ENCODE measurements at places on chromosomes 6 and 20. TPM values are rescaled to one million over a fixed set of nuclear protein-coding genes. Genes with fewer than 3 reads are reported as not detected.

DNA sequence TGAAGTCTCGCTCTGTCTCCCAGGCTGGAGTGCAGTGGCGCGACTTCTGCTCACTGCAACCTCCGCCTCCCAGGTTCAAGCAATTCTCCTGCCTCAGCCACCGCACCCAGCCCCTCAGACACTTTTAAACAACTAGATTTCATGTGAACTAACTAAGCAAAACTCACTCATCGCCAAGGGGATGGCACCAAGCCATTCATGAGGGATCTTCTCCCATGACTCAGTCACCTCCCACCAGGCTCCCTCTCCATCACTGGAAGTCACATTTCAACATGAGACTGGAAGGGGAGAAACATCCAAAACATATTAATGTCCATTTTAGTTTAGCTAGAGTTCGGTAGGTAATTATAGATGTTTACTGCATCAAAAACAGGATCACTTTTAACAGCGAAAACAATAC lies 95.9 kb upstream of the PRL start:
- DNase-seq = no peak

GRCh38 chr6:92408350-92408749 lies 1011.0 kb downstream of the EPHA7 start:
- DNase-seq = no peak

DNA sequence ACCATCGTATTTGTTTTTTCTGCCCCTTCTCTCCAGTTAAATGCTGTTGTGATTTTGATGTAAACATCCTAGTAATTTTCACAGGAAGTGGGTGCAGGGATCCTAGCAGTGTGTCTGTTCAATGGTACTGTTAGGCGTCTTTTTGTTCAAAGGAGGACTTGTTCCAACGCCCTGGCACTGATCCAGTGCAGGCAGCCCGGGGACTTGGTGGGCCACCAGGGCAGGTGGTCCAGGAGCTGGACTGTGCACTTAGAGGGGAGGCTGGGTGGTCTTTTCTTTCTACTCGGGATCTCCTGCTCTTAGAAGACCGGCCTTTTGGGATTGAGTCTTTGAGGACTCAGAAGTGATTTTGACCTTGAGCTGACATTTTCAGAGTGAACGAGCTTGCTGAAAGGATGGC lies 41.1 kb upstream of the NKX2-2 start:
- DNase-seq = no peak

GRCh38 chr20:51639206-51639832 lies 96.8 kb upstream of the NFATC2 start:
- DNase-seq = peak; percentile 79

- no peak for DNase-seq
These were observed 78.7 kb upstream of the TSHZ2 start for GRCh38 chr20:52893498-52893897.

DNA sequence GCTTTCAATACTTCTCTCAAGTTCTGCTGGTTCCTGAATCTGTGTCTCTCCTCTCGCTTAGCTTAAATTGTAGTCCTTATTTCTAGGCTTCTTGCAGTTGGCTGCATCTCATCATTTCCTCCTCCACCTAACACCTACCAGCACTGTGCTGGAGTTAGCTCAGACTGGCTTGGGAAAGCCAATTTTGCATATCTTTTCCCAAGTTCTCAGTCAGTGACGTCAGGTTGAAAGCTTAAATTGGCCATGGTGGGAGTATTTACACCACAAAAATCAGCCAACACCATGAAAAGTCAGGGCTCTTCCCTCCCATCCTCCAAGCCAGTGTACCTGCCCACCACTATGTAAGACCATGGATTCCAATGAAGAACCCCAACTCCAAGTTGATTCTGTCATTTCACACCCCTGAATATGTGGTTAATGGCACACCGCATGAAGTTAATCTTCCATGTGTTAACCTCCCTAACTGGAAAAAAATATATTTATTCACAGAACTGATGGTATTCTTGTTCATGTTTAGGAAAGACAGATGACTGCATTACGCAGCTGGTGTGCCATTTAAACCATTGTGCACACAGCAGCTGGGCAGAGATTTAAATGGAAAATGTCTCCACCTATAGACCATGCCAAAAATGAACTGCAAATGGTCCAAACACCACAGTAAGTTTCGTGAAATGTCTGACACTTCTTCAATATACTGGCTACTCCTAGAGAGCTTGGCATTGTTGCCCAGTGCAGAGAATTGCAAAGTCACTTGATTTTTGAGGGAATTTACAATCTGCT lies 274.1 kb upstream of the MAP3K7 start:
- peak; percentile 33 for DNase-seq

DNA sequence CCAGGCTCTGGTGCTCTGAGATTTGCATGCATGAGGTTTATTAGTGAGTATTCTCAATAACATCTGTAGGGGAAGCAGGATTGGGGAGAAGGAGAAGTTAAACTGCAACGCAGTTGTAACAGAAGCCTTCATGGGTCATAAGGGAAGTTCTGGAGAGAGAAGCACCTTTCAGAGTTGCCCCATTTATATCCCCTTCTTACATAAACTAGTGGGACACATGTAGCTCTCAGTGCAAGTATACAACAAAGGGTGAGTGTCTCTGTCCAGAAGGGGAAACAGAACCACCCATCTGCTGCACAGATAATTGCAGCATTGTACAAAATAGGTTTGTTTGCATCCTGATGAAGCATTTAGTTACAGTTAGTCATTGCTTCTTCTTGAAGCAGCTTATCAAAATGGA lies 4.3 kb upstream of the ADGB start:
- DNase-seq = no peak

DNA sequence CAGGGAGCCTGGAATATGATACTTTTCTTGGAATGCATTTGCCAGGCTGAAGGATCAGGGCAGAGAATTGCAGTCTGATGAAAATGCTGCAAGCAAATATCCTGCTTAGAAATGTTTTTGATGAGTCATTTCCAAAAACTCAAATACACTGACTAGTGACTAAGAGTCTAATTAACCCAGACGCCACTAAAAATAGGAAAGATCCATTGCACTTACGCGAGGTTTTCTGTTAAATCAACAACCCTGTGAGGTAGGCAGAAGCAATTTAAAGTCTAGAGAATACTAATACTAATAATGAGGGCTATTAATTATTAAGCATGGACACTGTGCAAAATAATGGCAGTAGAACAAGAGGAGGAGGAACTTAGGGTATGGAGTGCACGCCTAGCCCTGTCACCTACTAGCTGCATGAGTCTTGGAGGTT lies 130.1 kb upstream of the DOK5 start:
- no peak for DNase-seq

DNA sequence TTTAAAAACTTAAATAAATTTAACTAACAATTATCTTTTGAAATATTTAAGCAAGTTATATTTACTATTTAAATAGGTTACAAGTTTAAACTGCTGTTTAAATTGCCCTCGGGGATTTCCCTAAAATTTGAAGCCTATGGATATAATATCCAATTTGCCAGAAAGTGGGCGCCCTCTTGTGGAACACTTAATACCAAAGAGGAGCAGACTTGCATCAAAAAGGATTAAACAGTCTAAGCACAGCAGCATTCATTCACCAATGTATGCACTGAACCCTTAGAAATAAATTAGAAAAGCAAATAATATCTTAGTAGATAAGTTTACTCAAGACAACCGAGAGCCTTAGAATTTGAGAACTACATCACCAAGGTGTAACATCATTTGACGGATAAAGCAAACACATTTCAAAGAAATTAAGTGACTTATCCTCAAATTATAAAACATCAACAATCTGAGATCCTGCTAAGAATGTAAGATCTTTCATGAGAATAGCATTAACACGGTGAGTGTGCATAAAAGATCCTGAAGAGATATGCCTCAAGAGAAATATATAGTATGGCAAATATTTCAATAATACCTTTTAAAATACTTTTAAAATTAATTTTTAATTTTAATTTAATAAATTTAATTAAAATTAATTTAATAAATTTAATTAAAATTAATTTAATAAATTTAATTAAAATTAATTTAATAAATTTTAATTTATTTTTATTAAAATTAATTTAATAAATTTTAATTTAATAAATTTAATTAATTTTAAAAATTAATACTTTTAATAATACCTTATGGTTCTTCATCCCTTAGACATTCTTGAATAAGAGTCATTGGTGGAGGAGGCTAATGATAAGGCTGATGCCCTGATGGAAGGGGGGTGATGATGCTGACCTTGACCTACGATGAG lies 11.5 kb upstream of the MEP1A start:
- peak; percentile 72 for DNase-seq

Gene IP6K3
- not detected for total RNA-seq

DNA sequence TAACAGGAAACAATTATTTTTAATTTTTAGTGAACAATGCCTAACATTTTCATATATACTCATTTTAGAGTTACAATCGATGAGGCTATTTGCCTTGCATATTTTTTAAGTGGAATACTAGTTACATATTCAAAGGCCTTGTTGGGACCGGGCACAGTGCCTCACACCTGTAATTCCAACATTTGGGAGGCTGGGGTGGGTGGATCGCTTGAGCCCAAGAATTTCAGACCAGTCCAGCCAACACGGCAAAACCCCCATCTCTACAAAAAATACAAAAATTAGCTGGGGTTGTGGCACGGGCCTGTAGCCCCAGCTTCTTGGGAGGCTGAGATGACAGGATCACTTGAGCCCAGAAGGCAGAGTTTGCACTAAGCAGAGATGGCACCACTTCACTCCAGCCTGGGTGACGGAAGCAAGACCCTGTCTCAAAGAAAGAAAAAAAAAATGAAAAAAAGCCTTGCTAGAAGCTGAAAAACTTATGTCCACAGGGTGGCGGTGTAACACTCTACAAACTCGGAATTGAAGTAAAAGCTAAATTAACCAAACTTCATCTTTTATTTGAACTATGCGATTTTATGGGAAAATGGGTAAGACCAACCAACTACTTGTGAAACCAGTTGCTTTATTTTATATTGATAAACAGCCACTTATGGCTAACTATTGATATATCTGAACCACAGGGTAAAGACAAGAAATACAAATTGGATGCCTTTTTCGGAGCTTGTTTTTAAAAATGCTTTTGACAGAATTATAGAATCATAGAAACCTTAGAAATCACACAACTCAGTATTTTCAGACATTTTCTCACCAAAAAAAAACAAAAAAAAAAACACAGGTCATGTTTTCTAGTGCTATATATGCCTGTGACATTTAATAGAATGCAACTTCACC lies 24.1 kb upstream of the ROS1 start:
- peak; percentile 62 for DNase-seq

- DNase-seq = no peak
These were observed 50.0 kb downstream of the SGK1 start for GRCh38 chr6:134267917-134268361.

GRCh38 chr20:3339076-3339475 lies 68.4 kb downstream of the DNAAF9 start:
- DNase-seq = no peak

Gene GID8
- 46.1 TPM for total RNA-seq

Gene SLC22A1
- 0.35 TPM for total RNA-seq

Gene RIMS1
- not detected for total RNA-seq

DNA sequence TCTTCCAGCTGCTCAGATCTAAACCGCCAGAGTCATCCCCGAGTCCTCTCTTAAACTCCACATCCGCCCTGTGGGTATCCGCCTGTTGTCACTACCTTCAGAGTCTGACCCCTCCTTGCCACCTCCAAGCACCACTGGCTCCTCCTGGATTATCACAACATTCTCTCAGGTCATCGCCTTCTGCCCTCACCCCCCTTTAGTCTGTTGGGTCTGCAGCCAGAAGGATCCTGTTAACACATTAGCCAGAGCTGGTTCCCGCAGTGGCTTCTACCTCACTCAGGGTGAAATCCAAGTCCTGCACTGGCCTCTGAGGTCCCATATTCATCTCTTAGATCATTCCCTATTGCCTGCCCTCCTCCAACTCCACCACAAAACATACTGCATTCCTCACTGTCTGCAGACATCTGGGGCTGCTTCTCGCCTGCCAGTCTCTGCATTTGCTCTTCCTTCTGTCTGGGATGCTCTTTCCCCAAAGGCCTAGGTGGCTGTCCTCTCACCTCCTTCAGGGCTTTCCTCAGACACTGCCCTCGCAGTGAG lies 34.1 kb downstream of the TNXB start:
- no peak for DNase-seq

GRCh38 chr20:61539706-61540360 lies 287.8 kb downstream of the CDH4 start:
- no peak for DNase-seq

DNA sequence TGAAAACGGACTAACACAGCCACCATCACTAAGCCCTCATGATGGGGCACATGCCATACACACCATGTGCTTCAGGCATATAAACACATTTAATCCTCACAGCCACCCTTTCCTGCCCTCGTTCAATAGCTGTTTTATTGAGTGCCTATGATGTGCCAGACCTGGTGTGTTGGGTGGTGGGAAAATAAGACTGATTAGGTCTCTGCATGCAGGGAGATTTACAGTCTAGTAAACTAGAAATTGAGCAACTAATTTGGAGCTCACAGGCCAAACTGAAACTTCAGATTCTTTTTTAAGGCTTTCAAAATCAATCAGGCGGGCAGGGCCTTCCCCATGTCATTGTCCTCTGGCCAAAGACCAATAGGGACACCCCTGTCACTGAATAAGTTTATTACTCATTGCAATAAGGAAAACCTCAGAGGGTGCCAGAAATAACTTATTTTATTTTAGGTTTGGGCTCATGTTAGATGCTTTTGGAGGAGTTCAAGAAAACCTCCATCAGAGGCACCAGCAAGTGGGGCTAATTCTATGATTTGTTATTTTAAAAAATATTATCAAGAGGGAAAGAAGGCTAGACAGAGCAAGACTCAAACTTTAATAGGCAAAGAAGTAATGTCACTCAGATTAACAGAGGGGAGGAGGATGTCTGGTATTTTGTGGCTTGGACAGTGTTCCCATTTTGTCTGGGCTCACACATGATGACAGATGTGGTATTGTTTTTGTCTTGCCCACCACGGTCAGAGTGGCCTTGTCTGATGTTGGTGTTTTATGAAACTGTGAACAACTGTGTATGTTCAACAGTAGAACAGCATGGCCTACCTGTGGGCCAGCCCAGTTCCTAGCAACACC lies 12.0 kb downstream of the ZFP64 start:
- DNase-seq = no peak

Gene LTA
- total RNA-seq = 4.3 TPM

GRCh38 chr20:19566226-19566945 lies 191.7 kb upstream of the RIN2 start:
- no peak for DNase-seq

Gene NFATC2
- total RNA-seq = 43.7 TPM

GRCh38 chr20:21514553-21515251 lies 838 bp upstream of the NKX2-2 start:
- DNase-seq = no peak

DNA sequence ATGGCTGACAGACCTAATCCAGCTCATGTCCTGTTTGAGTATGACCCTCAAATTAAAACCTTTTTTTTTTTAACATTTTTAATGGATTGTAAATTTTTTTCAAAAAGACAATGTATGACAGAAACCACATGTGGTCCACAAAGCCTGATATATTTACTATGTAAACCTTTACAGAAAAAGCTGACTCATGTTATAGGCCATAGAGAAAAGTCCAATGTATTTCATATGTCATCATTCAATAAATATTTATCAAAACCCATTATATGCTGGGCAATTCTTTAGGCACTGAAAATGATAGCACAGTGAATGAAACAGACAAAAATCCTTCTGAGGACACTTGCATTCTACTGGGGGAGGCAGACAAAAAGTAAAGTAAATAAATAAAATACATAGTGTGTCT lies 826.2 kb upstream of the FLRT3 start:
- DNase-seq = no peak

Gene SLC35F1
- total RNA-seq = not detected

Gene FOXA2
- total RNA-seq = not detected

GRCh38 chr6:32355018-32355417 lies 16.7 kb downstream of the TSBP1 start:
- DNase-seq = no peak

- no peak for DNase-seq
These were observed 5.1 kb downstream of the TFAP2A start for GRCh38 chr6:10409731-10410206.

Gene UCKL1
- total RNA-seq = 43.0 TPM

Data from OCI-LY7 (cell line).